Gastrocnemius medialis (tissue), 4 donors: ENCODE measurements at places on chromosomes 11 and 22. TPM values are rescaled to one million over a fixed set of nuclear protein-coding genes. Genes with fewer than 3 reads are reported as not detected.

- H3K4me3 ChIP-seq, result no peak overlapping the region
- no peaks in the 10 kb centered on the region for H3K27me3 ChIP-seq
- no peaks in the 10 kb centered on the region for H3K36me3 ChIP-seq
- no peak overlapping the region for H3K27ac ChIP-seq
- H3K4me1 ChIP-seq, result no peaks in the 10 kb centered on the region
Observed at GRCh38 chr11:44466531-44467205, 98.8 kb upstream of the CD82 start.

- no peaks in the 10 kb centered on the region for H3K4me1 ChIP-seq
- H3K4me3 ChIP-seq, result no peak overlapping the region
- H3K27ac ChIP-seq, result no peak overlapping the region
- no peak for DNase-seq
Observed at GRCh38 chr11:35484435-35484834, 41.0 kb downstream of the PAMR1 start.

- H3K36me3 ChIP-seq, result no peaks in the 10 kb centered on the region
- no peaks in the 10 kb centered on the region for H3K27me3 ChIP-seq
Observed at GRCh38 chr11:1572197-1573076, at the start of gene DUSP8. DUSP8 (minus strand) TSS chr11:1572271; CDS start chr11:1565826, 6,445 bp downstream.

DNA sequence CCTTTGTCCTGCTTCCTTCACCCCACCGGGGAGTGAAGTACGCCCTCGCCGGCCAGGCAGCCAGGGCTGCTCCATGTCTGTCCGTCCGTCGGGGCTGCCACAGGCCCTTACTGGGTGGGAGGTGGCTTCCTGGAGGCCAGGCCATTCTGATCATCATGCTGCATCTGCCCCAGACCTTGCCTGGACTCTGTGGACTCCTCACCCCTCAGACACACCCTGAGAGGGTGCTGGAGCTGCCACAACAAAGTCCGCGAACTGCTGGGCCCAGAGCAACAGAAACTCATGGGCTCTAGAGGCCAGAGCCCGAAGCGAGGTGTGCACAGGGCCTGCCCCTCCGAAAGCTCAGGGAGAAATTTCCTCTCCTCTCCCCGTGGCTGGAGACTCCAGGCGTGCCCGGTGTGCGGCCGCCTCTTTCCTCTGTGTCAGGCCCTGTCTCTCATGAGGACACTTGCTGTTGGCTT, 124.2 kb downstream of the KCNQ1OT1 start:
- H3K27me3 ChIP-seq, result no peaks in the 10 kb centered on the region
- H3K36me3 ChIP-seq, result no peaks in the 10 kb centered on the region
- H3K27ac ChIP-seq, result no peak overlapping the region
- no peaks in the 10 kb centered on the region for H3K4me1 ChIP-seq
- no peak for DNase-seq

DNA sequence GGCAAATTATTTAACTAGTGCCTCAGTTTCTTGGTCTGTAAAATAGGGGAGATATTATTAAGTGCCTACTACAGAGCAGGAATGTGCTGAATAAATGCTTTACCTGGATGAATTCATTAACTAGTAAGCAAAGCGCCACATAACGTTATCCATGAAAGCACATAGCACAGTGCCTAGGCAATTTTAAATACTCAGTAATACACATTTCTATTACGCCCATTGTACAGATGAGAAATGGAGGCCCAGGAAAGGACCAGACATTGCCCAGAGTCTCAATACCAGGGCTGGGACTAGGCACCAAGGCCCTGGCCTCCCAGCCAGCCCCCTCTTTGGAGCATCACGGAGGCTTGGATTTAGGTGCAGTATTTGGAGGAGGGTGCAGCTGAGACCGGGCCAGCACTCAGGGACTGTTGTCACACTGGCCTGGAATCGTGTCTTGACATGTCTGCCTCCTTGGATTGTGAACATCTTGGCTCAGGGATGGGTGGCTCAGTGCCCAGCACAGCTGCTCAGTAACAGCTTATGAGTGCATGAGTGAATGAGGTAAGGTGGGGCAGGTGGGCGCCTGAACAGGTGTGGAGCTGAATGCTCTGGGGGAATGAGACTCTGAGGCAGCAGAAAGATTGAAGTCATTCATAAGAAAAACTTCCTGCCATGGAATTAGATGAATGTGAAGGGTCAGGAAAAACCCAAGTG, 42.1 kb upstream of the TPBGL start:
- H3K4me1 ChIP-seq, result no peaks in the 10 kb centered on the region
- H3K27ac ChIP-seq, result no peak overlapping the region

- no peak overlapping the region for H3K27ac ChIP-seq
- no peak for DNase-seq
- H3K27me3 ChIP-seq, result peaks cover 4% of the 10 kb centered on the region
- H3K4me3 ChIP-seq, result no peak overlapping the region
- no peaks in the 10 kb centered on the region for H3K4me1 ChIP-seq
Observed at GRCh38 chr11:71215425-71215965, 36.9 kb downstream of the SHANK2 start.

DNA sequence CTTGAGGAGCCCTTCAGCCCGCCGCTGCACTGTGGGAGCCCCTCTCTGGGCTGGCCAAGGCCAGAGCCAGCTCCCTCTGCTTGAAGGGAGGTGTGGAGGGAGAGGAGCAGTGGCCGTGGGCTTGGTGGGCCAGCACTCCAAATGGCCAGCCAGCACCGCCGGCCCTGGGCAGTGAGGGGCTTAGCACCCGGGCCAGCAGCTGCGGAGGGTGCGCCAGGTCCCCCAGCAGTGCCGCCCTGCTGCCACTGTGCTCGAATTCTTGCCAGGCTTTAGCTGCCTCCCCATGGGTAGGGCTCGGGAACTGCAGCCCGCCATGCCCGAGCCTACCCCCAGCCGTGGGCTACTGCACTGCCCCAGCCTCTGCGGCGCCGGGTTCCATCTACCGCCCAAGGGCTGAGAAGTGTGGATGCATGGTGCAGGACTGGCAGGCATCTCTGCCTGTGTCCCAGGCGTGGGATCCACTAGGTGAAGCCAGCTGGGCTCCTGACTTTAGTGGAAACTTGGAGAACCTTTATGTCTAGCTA, 82.7 kb downstream of the KCNA4 start:
- H3K4me3 ChIP-seq, result no peak overlapping the region
- H3K27ac ChIP-seq, result no peak overlapping the region

- peak overlapping the region; percentile 93 for H3K27ac ChIP-seq
- no peaks in the 10 kb centered on the region for H3K27me3 ChIP-seq
- H3K4me1 ChIP-seq, result peaks cover 57% of the 10 kb centered on the region
Observed at GRCh38 chr11:17405232-17406005, 17.0 kb upstream of the KCNJ11 start.

GRCh38 chr22:30423301-30423958, 2.1 kb upstream of the MTFP1 start:
- peaks cover 32% of the 10 kb centered on the region for H3K4me1 ChIP-seq
- no peaks in the 10 kb centered on the region for H3K27me3 ChIP-seq
- DNase-seq, result no peak
- peak overlapping the region; percentile 99 for H3K27ac ChIP-seq
- peak overlapping the region; percentile 75 for H3K4me3 ChIP-seq
- H3K36me3 ChIP-seq, result peaks cover 13% of the 10 kb centered on the region

DNA sequence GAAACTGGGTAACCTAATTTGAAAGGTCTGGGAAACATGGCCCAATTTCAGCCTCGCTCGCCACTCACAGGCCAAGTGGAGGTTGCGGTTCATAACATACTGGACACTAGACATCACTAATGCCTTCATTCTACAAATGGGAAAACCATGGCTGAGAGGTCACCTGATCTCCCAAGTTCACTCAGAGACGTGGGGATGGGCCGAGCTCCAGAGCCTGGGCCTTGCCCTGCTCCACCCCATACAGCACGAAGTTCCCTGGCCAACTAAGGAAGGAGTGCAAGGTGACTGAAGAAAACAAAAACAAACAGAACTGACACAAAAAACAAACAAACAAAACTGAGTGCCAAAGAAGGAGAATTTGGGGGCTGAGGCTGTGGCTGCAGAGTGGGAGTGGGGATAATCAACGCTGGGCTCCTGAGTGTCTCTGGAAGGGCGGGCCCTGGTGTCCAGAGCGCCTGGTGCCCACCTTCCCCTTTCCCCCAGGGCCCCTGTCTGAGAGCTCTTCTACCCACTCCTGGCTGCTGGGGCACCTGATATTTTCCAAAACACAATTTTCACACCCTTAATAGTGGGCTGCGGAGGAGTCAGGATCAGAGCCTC, 46.5 kb upstream of the ADA2 start:
- H3K27ac ChIP-seq, result peak overlapping the region; percentile 96
- peaks cover 50% of the 10 kb centered on the region for H3K4me1 ChIP-seq
- H3K36me3 ChIP-seq, result no peaks in the 10 kb centered on the region
- DNase-seq, result no peak
- H3K27me3 ChIP-seq, result no peaks in the 10 kb centered on the region
- no peak overlapping the region for H3K4me3 ChIP-seq

DNA sequence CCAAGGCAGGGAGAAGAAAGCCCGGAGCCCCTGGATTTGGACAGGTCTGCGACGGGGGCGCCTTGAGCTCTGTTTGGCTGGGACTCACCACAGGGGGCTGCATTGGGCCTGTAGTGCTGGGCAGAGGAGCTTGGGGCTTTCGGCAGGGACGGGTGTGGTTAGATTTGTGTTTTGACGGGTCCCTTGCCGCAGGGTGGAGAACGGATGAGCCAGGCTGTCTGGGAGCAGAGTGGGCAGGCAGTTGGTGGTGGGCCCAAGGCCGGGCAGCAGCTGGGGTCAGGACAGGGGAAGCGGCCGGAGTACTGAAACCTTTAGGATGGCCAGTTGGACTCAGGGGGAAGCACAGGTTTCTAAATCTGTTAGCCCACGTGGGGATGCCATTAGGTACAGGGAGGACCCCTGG, 13.4 kb downstream of the C11orf24 start:
- H3K4me1 ChIP-seq, result peaks cover 4% of the 10 kb centered on the region
- H3K4me3 ChIP-seq, result no peak overlapping the region
- H3K36me3 ChIP-seq, result peaks cover 32% of the 10 kb centered on the region
- H3K27me3 ChIP-seq, result no peaks in the 10 kb centered on the region
- no peak for DNase-seq

- no peak overlapping the region for H3K4me3 ChIP-seq
- no peaks in the 10 kb centered on the region for H3K27me3 ChIP-seq
- H3K4me1 ChIP-seq, result no peaks in the 10 kb centered on the region
- no peak overlapping the region for H3K27ac ChIP-seq
- H3K36me3 ChIP-seq, result no peaks in the 10 kb centered on the region
Observed at GRCh38 chr11:116219171-116219635, 553.6 kb downstream of the BUD13 start.

DNA sequence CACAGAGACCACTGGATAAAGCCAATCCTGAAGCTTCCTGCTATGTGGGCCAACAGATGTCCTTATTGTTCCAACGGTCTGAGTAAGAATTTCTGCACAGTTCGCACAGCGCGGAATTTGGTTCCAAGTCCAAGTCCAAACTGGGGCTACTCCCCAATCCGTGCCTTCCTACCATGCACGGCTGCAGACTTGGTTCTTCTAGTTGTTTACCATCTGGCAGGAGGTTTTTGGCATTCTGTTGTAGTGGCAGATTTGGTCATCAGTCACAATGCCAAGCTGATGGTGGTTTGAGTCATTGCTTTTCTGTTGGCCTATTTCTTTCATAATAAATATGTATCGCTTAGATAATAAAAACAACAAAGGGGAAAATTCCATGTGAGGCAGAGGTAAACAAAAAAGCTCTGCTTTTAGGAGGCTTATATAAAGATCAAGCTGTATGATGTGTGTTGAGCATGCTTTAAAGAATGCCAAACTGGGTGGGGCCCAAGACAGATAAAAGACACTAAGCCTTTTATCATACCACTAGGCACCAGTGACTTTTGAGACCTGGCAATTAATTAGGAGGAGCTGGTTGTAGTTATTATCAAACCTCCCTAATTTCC, 52.5 kb upstream of the SYN3 start:
- H3K36me3 ChIP-seq, result no peaks in the 10 kb centered on the region
- H3K27me3 ChIP-seq, result no peaks in the 10 kb centered on the region
- no peak overlapping the region for H3K27ac ChIP-seq

- H3K4me1 ChIP-seq, result peaks cover 8% of the 10 kb centered on the region
- H3K27ac ChIP-seq, result no peak overlapping the region
- H3K36me3 ChIP-seq, result no peaks in the 10 kb centered on the region
- no peak for DNase-seq
- H3K4me3 ChIP-seq, result no peak overlapping the region
- H3K27me3 ChIP-seq, result no peaks in the 10 kb centered on the region
Observed at GRCh38 chr11:34865261-34865660, 50.9 kb downstream of the APIP start.

- H3K27me3 ChIP-seq, result no peaks in the 10 kb centered on the region
- peaks cover 97% of the 10 kb centered on the region for H3K36me3 ChIP-seq
- H3K4me3 ChIP-seq, result no peak overlapping the region
- no peak overlapping the region for H3K27ac ChIP-seq
Observed at GRCh38 chr22:38725900-38726655, 20.3 kb downstream of the GTPBP1 start.

DNA sequence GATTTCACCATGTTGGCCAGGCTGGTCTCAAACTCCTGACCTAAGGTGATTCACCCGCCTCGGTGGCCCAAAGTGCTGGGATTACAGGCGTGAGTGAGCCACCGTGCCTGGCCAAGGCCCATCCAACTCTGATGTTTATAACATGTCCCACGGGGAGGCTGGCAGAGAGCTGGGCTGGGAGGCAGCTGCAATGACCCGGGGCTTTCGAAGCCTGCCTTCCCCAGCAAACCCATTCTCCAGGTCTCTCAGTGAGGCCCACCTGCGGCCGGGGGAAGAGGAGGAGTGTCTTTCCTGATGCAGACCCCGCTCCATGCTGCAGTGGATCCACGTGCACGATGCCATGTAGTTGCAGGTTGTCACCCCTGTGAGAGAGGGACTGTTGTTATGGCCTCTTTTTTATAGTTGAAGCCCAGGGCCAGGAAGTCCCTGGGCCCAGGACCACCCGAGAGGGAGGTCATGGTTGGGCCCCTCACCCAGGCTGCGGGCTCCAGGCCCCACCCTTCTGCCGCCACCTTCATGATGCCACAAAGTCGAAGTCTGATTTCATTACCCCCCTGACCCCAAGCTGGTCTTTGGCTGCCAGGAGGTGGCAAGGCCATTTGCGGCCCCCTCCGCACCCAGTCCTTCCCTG, 38.3 kb downstream of the KCNJ4 start:
- no peak overlapping the region for H3K27ac ChIP-seq
- peaks cover 10% of the 10 kb centered on the region for H3K4me1 ChIP-seq
- H3K27me3 ChIP-seq, result no peaks in the 10 kb centered on the region
- DNase-seq, result no peak
- H3K36me3 ChIP-seq, result no peaks in the 10 kb centered on the region

GRCh38 chr11:72543849-72544542, 109.7 kb upstream of the CLPB start:
- DNase-seq, result no peak
- H3K4me3 ChIP-seq, result no peak overlapping the region
- H3K27me3 ChIP-seq, result no peaks in the 10 kb centered on the region
- H3K27ac ChIP-seq, result no peak overlapping the region
- no peaks in the 10 kb centered on the region for H3K4me1 ChIP-seq
- no peaks in the 10 kb centered on the region for H3K36me3 ChIP-seq

GRCh38 chr22:38219632-38220031, 17.8 kb downstream of the MAFF start:
- H3K36me3 ChIP-seq, result no peaks in the 10 kb centered on the region
- H3K4me3 ChIP-seq, result no peak overlapping the region
- peak overlapping the region; percentile 79 for H3K27ac ChIP-seq
- DNase-seq, result no peak
- H3K4me1 ChIP-seq, result peaks cover 17% of the 10 kb centered on the region

- H3K27ac ChIP-seq, result no peak overlapping the region
- no peaks in the 10 kb centered on the region for H3K36me3 ChIP-seq
- H3K4me1 ChIP-seq, result peaks cover 19% of the 10 kb centered on the region
- DNase-seq, result no peak
- no peaks in the 10 kb centered on the region for H3K27me3 ChIP-seq
Observed at GRCh38 chr22:44001521-44001920, 22.6 kb upstream of the PARVB start.

The SRPRA gene
- 72.3 TPM for total RNA-seq

The MMP11 gene
- total RNA-seq, result 1.4 TPM

The SLC39A13 gene
- 27.6 TPM for total RNA-seq

The SESN3 gene
- total RNA-seq, result 6.9 TPM

The HBE1 gene
- total RNA-seq, result not detected

The TBC1D22A gene
- total RNA-seq, result 18.8 TPM

The PLCB3 gene
- total RNA-seq, result 6.9 TPM

The BCO2 gene
- 5.3 TPM for total RNA-seq
